Cortex of kidney (tissue), 1 donor: ENCODE measurements at places on chromosomes 5 and 9.

- DNase-seq, result no peak
Observed at GRCh38 chr9:114911167-114911821, 19.1 kb downstream of the TNFSF8 start.

- no peak for DNase-seq
Observed at GRCh38 chr9:83027153-83027891, 35.6 kb downstream of the RASEF start.

- DNase-seq, result no peak
Observed at GRCh38 chr5:121189342-121190305, 662.1 kb upstream of the FTMT start.

GRCh38 chr5:78320401-78320800, 25.9 kb upstream of the AP3B1 start:
- DNase-seq, result no peak

- DNase-seq, result no peak
Observed at GRCh38 chr9:114016629-114017423, 61.3 kb downstream of the AMBP start.

DNA sequence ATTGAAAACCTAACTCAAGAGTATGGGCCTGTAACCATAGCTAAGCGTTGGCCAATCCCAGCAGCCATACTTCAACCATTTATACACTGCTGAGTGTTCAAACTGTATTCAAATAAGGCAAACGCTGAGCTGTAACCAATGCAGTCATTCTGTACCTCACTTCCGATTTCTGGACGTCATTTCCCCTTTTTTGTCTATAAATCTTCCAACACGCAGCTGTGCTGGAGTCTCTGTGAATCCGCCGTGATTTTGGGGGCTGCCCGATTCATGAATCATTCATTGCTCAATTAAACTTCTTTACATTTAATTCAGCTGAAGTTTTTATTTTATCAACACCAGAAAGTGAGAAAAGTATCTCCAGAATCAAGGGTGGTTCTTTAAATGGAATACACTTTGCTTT, 31.7 kb downstream of the MTX3 start:
- DNase-seq, result no peak
